ENCODE measurements at places on chromosomes 2 and 18.

DNA sequence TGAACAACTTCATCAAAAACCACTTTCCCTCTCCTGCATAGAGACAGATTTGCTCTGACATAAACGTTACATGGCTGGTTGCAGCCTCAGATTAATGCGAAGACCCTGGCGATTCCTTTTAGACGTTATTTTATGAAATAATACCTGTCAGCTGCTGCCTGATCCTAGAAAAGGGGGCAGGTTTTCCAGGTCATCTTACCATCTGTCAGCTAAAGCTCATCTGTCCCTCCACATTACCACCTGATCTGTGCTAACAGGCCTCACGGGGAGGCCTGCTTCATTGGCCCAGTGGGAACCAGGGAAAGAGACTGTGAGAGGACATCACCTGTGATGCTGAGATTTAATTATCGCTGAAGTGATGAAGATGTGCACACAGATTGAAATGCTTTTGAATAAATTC lies 261.0 kb downstream of the ARHGAP15 start:
- DNase-seq = no peak

DNA sequence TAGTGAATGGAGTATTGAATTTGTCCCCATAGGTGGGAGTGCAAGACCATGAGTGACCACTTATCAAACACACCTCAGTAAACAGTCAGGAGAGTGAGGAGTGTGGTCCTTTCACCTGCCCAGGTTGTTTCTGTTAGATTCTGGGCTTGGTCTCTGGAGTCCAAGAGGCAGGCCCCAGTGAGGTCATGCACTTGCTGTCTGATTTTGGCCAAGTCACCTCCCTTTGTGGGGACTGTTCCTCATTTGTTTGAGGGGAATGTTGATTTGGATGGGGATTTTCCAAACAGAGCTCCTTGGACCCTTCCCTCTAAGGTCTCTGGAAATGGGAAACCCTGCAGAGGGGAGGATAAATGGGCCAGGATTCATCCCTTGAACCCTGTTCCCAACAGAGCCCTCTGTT lies 7.3 kb downstream of the IL1RN start:
- DNase-seq = no peak

DNA sequence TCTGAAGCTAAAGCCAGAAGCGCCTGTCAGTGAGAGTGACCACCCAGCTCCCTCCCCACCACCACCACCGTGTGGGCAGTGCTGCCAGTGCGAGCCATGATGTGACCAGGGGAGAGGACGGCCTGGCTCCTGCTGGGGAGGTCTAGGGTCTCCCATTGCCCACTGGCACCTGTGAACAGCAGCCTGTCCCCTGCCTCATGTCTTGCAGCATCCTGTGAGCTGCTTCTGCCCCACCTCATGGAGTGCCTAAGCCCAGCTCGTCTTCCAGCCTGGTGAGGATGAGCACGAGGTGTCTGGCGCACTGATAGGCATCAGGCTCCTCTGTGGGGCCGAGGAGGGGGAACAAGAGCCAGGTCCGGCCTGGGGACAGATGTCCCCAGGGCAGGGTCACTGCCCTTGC lies 61.4 kb downstream of the FAM168B start:
- no peak for DNase-seq

GRCh38 chr2:198762441-198762840 lies 695.3 kb downstream of the SATB2 start:
- DNase-seq = no peak

GRCh38 chr2:52862801-52863200 lies 904.8 kb upstream of the CHAC2 start:
- DNase-seq = no peak

DNA sequence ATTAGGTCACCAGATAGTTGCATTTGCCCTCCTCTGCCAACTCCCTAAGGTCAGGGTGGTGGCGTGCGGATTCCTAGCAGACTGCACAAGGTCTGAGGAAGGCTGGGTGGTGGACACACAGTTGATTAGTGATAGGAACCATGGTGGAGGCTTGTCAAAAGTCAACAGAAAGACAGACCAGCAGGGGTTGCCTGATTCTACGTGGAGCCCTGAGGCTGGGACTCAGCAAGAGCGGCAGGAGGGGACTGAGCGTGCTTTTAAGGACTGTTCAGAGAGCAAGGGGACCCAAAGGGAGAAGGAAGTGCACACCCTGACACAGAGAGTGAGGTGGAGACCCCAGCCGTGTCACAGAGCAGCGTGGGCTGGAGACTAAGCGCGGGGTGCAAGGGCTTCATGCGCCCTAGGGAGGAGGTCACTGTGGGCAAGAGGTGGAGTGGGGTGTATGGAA lies 513.2 kb downstream of the RNF144A start:
- DNase-seq = no peak

- no peak for DNase-seq
These were observed 8.0 kb downstream of the ANKRD23 start for GRCh38 chr2:96835830-96836229.

GRCh38 chr2:36780231-36780839 lies 83.8 kb downstream of the VIT start:
- DNase-seq = no peak

- no peak for DNase-seq
These were observed 85.3 kb downstream of the CCDC178 start for GRCh38 chr18:33355263-33355662.

GRCh38 chr2:182933629-182934028 lies 67.2 kb upstream of the FRZB start:
- no peak for DNase-seq

- DNase-seq = no peak
These were observed 422 bp downstream of the OBSL1 start for GRCh38 chr2:219570924-219571310.

DNA sequence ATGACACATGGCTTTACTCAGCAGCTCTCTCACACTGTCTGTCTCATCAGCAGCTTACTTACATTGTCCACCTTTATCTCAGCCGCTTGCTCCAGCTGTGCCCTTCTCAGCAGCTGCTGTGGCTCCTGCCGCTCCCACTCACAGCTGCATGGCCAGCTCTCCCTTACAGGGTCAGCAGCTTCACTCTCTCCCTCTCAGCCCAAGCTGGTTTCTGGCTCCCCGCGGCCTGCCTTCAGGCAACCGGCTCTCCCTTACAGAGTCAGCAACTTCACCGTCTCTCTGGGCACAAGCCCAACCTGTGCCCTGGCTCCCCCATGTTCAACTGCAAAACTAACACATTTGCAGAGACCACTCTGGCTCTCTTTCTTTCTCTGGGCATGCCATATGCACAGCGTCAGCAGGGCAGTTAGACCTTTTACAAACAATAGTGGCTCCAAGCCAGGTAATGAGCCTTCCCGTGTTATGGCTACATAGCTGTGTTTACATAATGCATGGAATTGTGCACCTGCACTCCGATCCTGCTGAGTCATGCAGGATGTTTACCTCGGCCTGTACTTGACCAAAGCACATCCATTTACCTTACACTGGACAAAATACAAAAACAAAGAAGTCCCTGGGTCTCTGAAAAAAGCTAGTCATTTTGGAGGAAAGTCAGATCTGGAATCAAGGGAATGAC lies 167.3 kb downstream of the DOK6 start:
- no peak for DNase-seq

DNA sequence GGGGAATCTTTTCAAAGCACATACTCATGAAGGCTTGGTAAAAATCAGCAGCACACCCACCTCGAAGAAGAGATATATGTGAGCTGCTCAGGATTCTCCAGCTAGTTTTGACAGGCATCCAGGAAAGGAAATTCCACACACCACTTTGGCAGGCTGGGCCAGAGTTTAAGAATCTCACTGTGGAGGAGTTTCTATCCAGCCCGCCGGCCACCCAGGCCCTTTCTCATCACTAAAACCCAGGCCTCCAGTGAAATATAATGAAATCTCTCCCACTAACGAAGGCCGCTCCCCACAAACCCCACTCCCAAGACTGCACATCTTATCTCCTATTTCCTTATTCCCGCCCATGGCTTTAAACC lies 202.0 kb downstream of the GLI2 start:
- no peak for DNase-seq

DNA sequence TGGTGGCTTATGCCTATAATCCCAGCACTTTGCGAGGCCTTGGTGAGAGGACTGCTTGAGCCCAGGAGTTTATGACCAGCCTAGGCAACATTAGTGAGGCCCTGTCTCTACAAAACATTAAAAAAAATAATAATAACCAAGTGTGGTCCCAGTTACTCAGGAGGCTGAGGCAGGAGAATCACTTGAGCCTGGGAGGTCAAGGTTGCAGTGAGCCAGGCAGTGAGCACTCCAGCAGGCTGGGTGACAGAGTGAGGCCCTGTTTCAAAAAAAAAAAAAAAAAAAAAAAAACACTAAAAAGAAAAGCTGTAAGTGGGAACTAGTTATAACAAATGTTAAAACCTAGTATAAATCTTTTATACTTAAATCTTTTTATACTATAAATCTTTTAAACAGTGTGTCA lies 146.2 kb upstream of the ITGA4 start:
- DNase-seq = no peak

GRCh38 chr2:241511091-241511741 lies 2.8 kb upstream of the STK25 start:
- DNase-seq = no peak

DNA sequence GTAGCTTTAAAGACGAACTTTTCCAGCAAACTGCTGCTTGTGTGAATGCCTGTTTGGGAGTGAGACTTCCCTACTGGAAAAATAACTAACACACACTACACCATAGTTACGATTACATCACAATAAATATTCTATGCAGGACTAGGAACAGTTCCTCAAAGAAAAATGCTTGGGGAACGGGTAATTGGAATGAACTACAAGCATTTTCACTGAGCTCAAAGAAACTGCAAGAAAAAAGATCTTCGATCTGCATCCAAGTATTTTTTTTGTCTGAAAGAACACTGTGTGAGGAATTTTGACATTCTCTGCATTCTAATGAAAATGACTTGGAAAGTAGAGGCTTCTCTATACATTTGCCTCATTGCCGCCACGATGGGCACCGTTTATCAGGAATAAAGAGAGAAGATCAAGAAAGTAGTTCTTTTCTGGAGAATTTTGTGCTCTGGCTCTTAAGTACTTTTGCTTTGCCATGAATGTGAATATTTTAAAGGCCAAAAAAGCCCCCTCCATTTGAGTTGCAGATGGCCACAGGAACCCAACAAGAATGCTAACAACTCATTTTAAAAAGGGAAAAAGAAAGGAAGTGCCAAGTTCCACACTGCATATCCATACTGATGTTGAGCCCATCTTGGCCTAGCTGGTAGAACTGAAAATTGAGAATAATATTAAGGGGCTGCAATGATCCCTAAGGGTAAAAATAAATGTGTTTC lies 13.6 kb downstream of the LYPD1 start:
- no peak for DNase-seq

- DNase-seq = peak; percentile 42
These were observed 271.0 kb upstream of the HS6ST1 start for GRCh38 chr2:128589681-128590080.

GRCh38 chr2:108607706-108608301 lies 73.5 kb downstream of the LIMS1 start:
- no peak for DNase-seq

DNA sequence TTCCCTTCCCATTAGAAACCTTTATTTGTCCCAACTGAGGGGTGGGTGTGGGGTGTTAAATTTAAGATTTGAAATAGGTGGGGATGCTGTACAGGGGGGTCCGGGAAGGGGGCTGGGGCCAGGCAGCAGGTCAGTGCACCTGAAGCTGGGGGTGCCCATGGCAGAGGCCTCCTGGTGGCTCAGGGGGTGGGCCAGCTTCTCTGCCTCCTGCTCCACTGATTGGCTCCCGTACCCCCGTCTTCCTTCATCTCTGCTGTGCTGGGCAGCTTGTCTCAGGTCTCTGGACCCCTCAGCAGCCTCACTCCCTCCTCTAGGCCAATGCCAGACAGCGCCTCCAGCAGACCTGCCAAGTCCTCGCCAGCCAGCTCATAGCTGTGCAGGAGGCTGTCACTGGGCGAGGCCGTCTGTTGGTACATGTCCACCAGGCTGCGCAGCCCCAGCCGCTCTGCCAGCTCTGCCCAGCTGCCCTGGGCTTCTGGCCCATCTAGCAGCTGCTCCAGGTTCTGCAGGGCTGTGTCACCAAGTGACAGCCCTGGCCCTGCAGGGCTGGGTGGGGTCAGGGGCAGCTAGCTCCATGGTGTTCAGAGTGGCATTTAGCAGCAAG lies 2.0 kb upstream of the ANKRD62 start:
- DNase-seq = no peak

DNA sequence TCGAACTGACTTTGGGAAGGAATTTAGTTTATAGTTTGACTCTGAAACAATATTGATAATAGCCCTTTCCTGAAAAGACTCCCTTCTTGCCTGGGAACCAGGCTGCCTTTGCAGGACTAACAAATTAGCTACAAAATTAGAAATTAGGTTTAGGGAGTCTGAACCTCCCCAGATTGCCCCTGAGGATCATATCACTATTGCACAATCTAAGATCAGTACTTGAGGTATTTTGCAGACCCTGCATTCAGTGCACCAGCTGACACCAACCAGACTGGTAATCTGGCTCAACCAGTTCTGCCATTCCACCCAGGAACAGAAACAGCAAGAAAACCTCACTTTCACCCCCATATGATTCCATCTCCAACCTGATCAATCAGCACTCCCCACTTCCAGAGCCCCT lies 131.8 kb upstream of the GALNT5 start:
- no peak for DNase-seq

DNA sequence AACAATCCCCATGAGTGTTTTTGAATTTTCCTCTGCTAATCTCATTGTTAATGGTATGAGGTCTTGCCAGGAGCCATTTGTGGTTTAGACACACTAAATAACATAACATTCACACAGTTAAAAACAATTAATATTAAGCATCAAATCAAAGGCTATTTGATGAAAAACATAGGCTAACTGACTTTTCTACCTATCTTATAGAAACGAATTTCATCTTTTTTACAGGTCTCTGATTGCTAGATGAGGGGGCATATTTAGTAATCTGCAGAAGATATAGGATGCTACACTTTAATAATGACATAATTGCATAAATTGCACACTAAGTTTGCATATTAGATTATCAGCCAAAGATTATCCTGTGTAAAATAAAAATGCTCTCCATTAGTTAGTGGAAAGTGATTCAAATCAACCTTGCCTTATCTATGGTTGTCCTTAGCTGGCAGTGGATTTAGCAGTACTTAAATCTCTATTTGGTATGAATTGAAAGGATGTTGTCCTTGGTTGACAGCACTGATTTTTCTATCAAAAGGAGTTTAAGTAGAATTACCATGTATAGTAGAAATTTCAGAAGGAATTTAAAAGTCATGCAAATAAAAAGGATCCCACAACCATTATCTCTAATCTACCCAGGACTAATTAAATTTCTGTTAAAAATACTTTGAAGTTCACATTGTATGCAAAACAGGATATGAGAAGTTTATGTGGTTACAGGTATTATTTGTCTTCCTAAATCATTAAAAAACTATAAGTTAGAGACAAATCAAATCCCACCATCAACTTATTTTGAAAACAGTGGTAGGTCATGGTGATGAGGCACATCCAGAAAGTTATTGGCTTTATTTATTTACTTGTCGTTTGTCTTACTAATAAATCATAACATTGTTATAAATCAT lies 50.6 kb upstream of the SPAG16 start:
- no peak for DNase-seq

GRCh38 chr2:105929516-105929915 lies 184.8 kb downstream of the NCK2 start:
- DNase-seq = no peak

- DNase-seq = no peak
These were observed 64.1 kb downstream of the ATAD2B start for GRCh38 chr2:23862716-23863426.
